ENCODE measurements at places on chromosomes 1 and 21. TPM values are rescaled to one million over a fixed set of nuclear protein-coding genes. Genes with fewer than 3 reads are reported as not detected.

DNA sequence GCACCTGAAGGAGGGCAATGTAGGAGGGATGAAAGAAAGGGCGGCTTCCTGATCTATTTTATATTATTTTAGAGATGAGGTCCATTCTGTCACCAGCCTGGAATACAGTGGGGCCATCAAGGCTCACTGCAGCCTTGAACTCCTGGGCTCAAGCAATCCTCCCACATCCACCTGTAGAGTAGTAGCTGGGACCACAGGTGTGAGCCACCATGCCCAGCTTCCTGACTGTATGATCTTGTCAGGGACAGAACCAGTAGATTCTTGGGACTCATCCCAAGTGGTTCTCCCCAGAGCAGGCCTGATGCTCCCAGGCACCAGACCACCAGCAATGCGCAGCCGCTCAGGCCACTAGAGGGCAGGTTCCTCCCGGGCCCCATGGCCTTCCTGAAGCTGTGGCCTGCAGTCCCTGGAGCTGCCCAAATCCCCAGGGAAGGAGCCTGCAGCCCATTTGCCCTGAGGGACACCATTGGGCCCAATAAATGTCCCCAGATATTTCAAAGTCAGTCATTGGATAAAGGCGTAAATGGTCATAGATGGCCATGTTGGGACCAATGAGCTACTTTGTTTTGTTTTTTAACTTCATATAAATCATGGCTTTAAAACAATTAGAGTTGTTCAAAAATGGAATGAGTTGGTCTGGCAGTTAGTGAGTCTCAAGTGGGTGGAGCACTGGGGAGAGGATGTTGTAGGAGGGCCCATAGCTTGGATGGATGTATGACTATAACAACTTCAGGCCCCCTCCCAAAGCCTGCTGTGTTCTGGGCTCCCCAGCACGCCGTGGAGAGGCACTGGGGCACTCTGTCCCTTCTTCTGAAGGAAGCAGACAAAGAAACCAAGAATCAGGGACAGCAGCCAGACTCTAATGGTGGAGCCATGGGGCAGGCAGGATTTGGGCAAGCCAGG, 44.7 kb upstream of the GOLT1A start:
- H3K36me3 ChIP-seq, result no peaks in the 10 kb centered on the region
- H3K27ac ChIP-seq, result no peak overlapping the region
- H3K27me3 ChIP-seq, result no peaks in the 10 kb centered on the region
- H3K4me3 ChIP-seq, result no peak overlapping the region

GRCh38 chr21:33998402-33998801, 75.0 kb upstream of the MRPS6 start:
- H3K36me3 ChIP-seq, result no peaks in the 10 kb centered on the region
- H3K27me3 ChIP-seq, result no peaks in the 10 kb centered on the region
- H3K27ac ChIP-seq, result no peak overlapping the region
- DNase-seq, result no peak
- H3K4me1 ChIP-seq, result no peaks in the 10 kb centered on the region

- no peak for DNase-seq
- H3K4me3 ChIP-seq, result no peak overlapping the region
- no peaks in the 10 kb centered on the region for H3K4me1 ChIP-seq
- no peaks in the 10 kb centered on the region for H3K36me3 ChIP-seq
- no peak overlapping the region for H3K27ac ChIP-seq
Observed at GRCh38 chr1:159646687-159647086, 59.1 kb downstream of the APCS start.

- H3K4me1 ChIP-seq, result peaks cover 16% of the 10 kb centered on the region
- H3K27me3 ChIP-seq, result no peaks in the 10 kb centered on the region
- no peaks in the 10 kb centered on the region for H3K36me3 ChIP-seq
- DNase-seq, result no peak
Observed at GRCh38 chr1:206722751-206723461, 38.2 kb downstream of the MAPKAPK2 start.

GRCh38 chr1:112603541-112603940, 15.4 kb downstream of the ST7L start:
- H3K4me1 ChIP-seq, result no peaks in the 10 kb centered on the region
- H3K4me3 ChIP-seq, result no peak overlapping the region
- no peaks in the 10 kb centered on the region for H3K27me3 ChIP-seq
- no peak for DNase-seq

GRCh38 chr1:204442376-204443259, 31.0 kb upstream of the PPP1R15B start:
- DNase-seq, result no peak
- H3K4me1 ChIP-seq, result no peaks in the 10 kb centered on the region
- H3K36me3 ChIP-seq, result no peaks in the 10 kb centered on the region
- H3K27me3 ChIP-seq, result no peaks in the 10 kb centered on the region
- no peak overlapping the region for H3K27ac ChIP-seq

- peaks cover 68% of the 10 kb centered on the region for H3K4me1 ChIP-seq
- no peak for DNase-seq
- H3K27me3 ChIP-seq, result no peaks in the 10 kb centered on the region
- H3K27ac ChIP-seq, result peak overlapping the region; percentile 86
Observed at GRCh38 chr1:27596986-27597385, 7.0 kb downstream of the AHDC1 start.

DNA sequence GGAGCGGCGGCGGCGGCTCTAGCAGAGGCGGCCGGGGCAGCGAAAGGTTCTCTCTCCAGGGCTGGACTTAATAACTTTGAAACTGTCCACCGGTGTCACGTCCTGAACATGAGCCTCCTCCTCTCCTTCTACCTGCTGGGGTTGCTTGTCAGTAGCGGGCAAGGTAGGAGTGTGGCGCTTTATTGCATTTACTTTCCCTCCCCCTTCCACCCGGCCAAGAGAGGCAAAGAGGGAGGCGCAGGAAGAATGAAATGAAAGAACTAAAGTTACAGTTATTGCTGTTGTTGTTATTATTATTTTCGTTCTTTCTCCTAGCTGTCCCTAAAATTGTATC, 214 bp downstream of the NCAM2 start:
- no peaks in the 10 kb centered on the region for H3K36me3 ChIP-seq
- H3K4me1 ChIP-seq, result peaks cover 5% of the 10 kb centered on the region
- H3K27ac ChIP-seq, result no peak overlapping the region
- peak overlapping the region; percentile 51 for H3K4me3 ChIP-seq
- H3K27me3 ChIP-seq, result no peaks in the 10 kb centered on the region

- no peaks in the 10 kb centered on the region for H3K36me3 ChIP-seq
- H3K27me3 ChIP-seq, result no peaks in the 10 kb centered on the region
- H3K4me3 ChIP-seq, result no peak overlapping the region
- H3K4me1 ChIP-seq, result no peaks in the 10 kb centered on the region
- DNase-seq, result no peak
- no peak overlapping the region for H3K27ac ChIP-seq
Observed at GRCh38 chr1:25034736-25035522, 104.9 kb upstream of the RUNX3 start.

DNA sequence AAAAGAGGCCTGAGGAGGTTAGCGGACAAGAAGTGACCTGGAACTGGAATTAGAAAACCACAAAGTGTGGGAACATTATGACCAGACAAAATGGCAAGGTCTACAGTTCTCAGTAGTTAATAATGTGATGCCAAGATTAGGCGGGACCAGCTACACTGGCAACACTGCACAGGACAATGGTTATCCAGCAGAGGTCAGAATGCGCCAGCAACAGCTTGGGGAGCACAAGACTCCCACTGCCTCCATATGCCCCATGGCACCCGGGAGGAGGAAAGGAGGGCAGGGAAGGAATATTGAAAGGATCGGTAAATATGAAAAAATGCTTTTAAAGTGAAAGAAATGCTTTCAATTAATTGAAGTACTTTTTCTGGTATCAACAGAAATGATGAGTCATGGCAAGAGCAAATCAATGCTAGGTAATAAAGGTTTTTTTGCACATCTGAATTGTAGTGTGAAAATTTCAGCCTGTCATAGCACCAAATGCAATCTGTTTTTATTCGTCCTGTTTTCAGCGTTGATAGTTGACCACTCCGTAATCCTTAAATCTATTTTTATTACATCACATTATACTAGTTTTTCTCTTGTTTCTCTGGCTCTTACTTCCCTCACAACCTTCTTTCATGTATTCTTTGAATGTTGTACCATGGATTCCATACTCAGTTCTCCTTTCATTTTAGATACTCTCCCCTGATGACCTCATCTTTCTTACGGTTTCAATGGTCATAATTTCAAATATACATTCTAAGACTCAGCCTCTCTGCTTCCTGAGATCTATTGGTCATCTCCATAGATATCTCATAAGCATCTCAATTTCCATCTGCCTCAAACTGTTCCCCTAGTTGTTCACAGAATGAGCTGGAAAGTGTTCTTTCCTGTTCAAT, 30.7 kb downstream of the VCAM1 start:
- no peak overlapping the region for H3K27ac ChIP-seq
- H3K4me1 ChIP-seq, result no peaks in the 10 kb centered on the region
- DNase-seq, result no peak
- H3K4me3 ChIP-seq, result no peak overlapping the region
- no peaks in the 10 kb centered on the region for H3K36me3 ChIP-seq

GRCh38 chr1:211637066-211637465, 38.4 kb downstream of the NEK2 start:
- no peaks in the 10 kb centered on the region for H3K27me3 ChIP-seq
- H3K4me1 ChIP-seq, result peaks cover 6% of the 10 kb centered on the region
- H3K36me3 ChIP-seq, result no peaks in the 10 kb centered on the region
- no peak for DNase-seq

GRCh38 chr1:185489406-185489805, 172.4 kb upstream of the IVNS1ABP start:
- H3K27ac ChIP-seq, result no peak overlapping the region
- no peak for DNase-seq
- H3K36me3 ChIP-seq, result no peaks in the 10 kb centered on the region
- no peak overlapping the region for H3K4me3 ChIP-seq

DNA sequence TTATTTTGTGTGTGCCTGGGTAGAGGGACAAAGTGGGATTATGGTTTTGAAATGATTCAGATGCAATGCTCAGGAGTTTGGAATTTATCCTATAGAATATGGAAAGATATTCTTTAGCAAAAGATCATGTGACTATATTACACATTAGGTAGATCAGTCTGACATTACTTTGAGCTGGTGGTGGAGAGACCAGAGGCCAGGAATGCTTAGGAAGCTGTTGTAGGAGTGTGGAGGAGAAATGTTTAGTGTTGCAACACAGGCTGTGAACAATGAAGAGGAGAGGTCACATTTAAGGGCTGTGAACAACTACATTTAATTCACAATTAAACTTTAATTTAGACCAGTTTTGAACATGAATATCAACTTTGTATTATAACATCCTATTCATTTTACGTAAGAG, 45.3 kb upstream of the PODN start:
- H3K27ac ChIP-seq, result no peak overlapping the region
- no peak overlapping the region for H3K4me3 ChIP-seq
- no peak for DNase-seq
- no peaks in the 10 kb centered on the region for H3K27me3 ChIP-seq

DNA sequence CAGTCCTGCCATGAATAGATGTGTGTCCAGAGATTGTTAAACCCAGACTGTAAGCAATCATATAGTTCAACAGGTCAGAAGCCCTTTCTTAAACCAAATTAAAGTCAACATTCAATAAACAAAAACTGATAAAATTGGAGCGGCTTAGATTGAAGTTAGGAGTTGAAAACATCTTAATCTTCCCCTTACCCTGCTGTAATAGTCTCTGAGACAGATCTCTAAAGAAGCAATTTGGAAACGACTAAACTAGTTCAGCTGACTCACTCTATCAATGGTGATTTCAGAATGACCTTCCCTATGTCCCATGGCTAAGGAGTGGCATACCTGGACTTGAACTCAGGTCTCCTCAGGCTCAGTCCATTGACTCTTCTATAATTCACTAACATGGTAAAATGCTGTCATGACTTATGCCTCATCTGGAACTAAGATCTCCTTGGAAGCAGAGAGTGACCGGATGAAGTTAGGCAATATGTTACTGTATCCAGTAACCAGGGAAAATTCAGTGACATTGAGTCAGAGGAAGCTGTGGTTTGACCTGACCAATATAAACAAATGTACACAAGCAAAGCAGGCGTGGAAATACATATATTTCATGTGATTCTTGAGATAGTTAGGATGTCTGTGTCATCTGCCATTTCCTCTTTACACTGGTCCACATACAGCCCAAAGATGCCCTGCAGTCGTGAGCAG, 30.1 kb downstream of the SGIP1 start:
- H3K27me3 ChIP-seq, result no peaks in the 10 kb centered on the region
- H3K27ac ChIP-seq, result no peak overlapping the region
- no peaks in the 10 kb centered on the region for H3K4me1 ChIP-seq
- no peak overlapping the region for H3K4me3 ChIP-seq

GRCh38 chr1:40844079-40844478, 18.1 kb downstream of the CITED4 start:
- H3K27ac ChIP-seq, result no peak overlapping the region
- H3K4me1 ChIP-seq, result no peaks in the 10 kb centered on the region
- no peaks in the 10 kb centered on the region for H3K36me3 ChIP-seq
- DNase-seq, result no peak

DNA sequence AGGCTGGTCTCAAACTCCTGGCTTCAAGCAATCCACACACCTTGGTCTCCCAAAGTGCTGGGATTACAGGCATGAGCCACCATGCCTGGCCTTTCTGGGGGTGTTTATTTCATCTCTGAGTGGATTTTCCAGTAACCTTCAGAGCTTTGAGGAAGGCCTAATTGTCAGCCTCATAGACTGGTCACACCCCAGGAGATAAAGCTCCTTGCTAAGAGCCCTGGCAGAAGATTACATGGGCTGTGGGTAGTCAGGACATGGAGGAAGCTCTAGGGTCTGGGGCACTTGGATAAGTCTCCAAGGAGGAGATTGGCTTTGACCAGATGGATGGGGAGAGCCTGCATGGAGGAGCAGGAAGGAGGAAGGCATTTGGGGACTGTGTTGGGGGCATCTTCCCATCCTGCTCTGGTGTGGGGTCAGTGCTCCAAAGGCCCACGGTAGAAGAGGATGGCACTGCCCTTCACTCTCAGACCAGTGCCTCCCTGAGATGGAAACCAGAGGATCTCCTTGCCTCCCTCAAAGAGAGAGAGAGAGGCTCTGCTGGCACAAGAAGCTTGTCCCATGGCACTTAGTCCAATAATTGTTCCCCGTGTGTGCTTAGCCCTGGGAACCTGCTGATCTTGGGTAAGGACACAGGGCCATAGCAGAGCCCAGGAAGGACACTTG, 14.7 kb upstream of the GSTM4 start:
- no peak for DNase-seq
- no peaks in the 10 kb centered on the region for H3K27me3 ChIP-seq
- no peak overlapping the region for H3K4me3 ChIP-seq
- H3K36me3 ChIP-seq, result no peaks in the 10 kb centered on the region
- peaks cover 5% of the 10 kb centered on the region for H3K4me1 ChIP-seq

- H3K4me3 ChIP-seq, result no peak overlapping the region
- no peaks in the 10 kb centered on the region for H3K27me3 ChIP-seq
- no peaks in the 10 kb centered on the region for H3K36me3 ChIP-seq
- H3K4me1 ChIP-seq, result no peaks in the 10 kb centered on the region
Observed at GRCh38 chr1:199687321-199687720, 340.2 kb upstream of the NR5A2 start.

- H3K36me3 ChIP-seq, result no peaks in the 10 kb centered on the region
- H3K27me3 ChIP-seq, result no peaks in the 10 kb centered on the region
- no peak overlapping the region for H3K4me3 ChIP-seq
- H3K27ac ChIP-seq, result no peak overlapping the region
- H3K4me1 ChIP-seq, result no peaks in the 10 kb centered on the region
Observed at GRCh38 chr1:22383526-22384294, 67.9 kb upstream of the ZBTB40 start.

- H3K27ac ChIP-seq, result no peak overlapping the region
- no peak overlapping the region for H3K4me3 ChIP-seq
- H3K27me3 ChIP-seq, result no peaks in the 10 kb centered on the region
- H3K36me3 ChIP-seq, result no peaks in the 10 kb centered on the region
- DNase-seq, result no peak
- H3K4me1 ChIP-seq, result no peaks in the 10 kb centered on the region
Observed at GRCh38 chr1:177444997-177445746, 274.4 kb downstream of the BRINP2 start.

Gene CELA2A
- total RNA-seq, result 9.4 TPM

Gene SLC9A1
- total RNA-seq, result 14.0 TPM

Gene EPHA10
- 0.69 TPM for total RNA-seq

Gene OR2T11
- not detected for total RNA-seq

Gene GPR153
- total RNA-seq, result 6.0 TPM

Gene LENEP
- not detected for total RNA-seq

Gene LCE1F
- not detected for total RNA-seq

Gene MMP23B
- total RNA-seq, result 128 TPM

Data from ovary (tissue), 10 donors.